Karpas-422 (cell line): ENCODE measurements at places on chromosomes 11 and 22.

- no peak for DNase-seq
Measured at GRCh38 chr11:27963370-27963769, 144.6 kb downstream of the KIF18A start.

GRCh38 chr11:72396041-72396440 is 38.3 kb downstream of the CLPB start:
- DNase-seq = no peak

GRCh38 chr11:111303461-111303860 is 5.1 kb downstream of the POU2AF3 start:
- peak; percentile 77 for DNase-seq

GRCh38 chr22:44362249-44363012 is 49.7 kb upstream of the SHISAL1 start:
- DNase-seq = no peak

DNA sequence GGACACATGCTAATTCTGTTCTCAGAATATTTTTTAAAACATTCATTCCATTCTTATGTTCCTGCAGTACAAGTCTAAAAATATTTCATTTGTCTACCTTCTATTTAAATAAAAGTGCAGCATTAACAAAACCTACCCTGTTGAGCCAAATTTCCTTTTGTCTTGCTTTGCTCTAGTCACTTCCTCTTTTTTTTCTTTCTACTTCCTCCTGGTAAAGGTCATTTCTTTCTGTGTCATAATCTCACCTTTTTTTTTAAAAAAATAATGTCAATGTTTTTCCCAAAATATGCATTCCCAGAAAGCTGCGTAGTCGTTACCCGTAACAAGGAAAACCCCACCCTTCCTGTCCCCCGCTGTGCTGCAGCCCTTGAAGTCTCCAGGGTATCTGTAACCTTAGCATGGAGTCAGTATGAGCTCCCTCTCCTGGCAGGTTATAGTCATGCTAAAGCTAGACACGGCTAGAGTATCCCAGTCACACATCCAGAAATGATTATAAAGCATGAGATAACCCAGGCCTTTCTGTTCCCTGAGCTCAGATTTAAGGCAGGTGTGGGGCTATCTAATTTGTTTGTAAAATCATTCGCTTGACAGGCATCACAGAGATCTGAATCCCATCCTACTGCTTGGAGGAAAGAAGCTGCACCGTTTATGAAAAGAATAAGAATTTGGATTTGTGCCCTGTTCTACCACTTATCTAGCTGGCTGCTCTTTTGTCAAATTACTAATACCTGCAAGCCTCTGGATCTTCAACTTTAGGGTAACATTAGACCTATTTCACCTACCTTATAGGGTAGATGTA is 51.1 kb upstream of the EED start:
- peak; percentile 99 for DNase-seq

GRCh38 chr22:39655004-39655579 is 84.5 kb downstream of the CACNA1I start:
- peak; percentile 61 for DNase-seq

DNA sequence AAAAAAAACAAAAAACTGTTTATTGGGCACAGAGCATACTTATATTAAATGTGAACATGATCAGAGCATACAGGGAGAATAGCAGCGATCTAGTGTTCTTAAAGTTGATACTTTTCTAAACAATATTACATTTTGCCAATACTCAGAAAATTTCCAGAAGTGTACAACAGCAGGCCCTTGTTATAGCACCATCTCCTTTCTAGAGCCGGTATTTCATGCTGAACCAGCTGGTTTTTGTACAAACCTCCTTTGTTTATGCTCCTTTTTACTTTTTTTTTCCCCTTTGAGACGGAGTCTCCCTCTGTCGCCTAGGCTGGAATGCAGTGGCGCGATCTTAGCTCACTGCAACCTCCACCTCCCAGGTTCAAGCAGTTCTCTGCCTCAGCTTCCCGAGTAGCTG is 90.7 kb downstream of the PPP6R3 start:
- DNase-seq = no peak

GRCh38 chr11:82832983-82833382 is 67.2 kb downstream of the PRCP start:
- no peak for DNase-seq

DNA sequence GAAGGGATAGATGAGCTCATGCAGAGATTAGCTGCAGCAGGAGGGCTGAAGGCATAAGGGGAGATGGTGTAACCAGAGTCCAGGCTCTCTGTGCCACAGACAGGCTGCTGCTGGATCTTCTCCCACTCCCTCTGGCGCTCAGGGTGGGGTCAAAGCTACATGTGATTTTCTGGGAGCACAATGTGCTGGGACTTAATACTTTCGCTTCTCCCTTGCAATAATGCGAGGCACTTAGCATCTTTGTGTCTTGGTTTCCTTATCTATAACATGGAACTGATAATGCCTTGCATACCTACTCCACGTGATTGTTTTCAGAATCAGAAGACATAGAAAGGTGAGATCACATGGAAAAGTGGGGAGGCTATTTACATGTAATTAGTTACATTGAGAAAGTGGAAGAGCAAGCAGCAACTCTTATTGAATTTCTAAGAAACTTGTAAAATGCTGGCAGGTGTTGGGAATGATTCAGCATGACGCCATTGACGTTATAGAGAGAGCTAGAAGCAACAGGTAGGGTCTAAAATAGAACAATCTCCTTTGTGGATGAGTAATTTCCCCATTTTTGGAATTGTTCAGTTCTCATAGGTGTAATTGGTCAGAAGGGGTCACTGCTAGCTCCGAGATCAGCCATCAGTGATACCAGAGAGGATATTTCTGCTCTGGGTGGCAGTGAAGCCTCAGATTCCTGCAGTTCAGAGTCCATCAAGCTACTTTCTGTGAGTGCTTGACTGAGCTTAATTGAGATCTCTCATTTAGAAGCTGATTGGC is 8.2 kb upstream of the OR9I1 start:
- DNase-seq = no peak

- DNase-seq = no peak
Measured at GRCh38 chr11:129275828-129276227, 83.7 kb upstream of the ARHGAP32 start.

DNA sequence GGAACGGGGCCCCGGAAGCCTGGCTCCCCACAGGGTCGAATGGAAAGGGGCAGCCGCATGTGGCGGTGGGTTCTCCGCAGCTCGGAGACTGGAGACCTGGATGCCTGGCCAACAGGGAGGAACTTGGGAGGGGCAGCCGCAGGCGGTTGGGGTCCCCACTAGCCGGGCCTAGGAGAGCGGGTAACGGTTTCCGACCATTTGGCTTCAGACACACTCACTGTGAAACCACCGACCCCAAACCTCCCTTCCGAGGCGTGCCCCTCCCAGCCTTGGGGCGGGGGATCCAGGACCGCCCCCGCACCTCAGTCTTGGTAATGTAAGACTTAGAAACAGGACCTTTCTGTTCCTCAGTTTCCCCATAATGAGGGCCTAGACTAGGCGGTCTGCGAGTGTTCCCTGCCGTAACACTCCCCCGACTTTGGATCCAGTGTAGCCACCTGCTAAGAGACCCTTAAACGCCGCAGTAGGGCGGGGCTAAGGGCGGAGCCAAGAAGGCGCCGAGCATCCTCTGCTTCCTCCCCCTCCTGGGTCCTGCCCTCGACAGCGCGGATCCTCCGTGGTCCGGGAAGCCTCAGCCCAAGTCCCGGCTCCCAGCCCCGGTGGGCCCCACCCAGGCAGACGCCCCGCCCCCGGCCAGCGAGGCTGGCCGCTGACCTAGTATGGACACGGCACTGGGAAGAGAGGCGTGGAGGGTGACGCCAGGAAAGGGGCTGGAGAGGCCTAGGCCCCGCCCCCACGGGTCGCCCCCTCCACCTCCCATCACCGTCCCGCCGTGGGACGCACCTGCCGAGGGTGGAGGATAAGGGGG is 1.8 kb upstream of the RASGRP2 start:
- DNase-seq = peak; percentile 86

GRCh38 chr11:17548444-17548843 is 1.4 kb downstream of the OTOG start:
- DNase-seq = peak; percentile 58

DNA sequence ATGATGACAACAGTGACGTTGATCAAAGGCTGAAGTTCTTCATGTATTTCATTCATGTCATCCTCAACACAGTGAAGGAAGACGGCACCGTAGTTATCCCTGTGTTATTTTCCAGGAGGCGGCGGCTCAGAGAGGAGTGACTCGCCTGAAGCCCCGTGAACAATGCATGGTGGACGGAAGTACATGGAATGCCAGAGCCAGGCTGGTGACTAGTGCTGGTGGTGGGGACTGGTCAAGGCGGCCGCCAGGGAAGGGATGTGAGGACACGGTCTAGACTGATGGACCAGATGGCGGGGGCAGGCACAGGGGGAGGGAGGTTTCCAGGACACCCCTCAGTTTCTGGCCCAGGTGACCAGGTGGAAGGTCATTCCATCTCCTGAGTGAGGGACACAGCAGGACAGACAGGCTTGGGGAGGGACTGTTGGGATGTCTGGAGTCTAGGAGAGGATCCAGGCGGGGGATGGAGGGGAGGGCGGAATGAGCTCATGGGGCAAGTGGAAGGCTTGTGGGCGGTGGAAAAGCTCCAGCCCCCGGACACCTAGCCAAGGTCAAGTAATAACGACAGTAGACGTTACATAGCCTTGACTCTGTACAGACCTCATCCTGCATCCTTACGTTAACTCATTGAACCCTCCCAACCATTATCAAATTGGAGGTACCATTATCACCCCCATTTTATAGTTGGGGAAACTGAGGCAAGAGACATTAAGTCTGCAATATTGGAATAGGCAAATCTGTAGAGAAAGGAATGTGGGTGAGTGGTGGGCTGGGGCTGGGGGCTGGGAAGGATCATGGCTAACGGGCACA is 16.0 kb upstream of the PICK1 start:
- no peak for DNase-seq

DNA sequence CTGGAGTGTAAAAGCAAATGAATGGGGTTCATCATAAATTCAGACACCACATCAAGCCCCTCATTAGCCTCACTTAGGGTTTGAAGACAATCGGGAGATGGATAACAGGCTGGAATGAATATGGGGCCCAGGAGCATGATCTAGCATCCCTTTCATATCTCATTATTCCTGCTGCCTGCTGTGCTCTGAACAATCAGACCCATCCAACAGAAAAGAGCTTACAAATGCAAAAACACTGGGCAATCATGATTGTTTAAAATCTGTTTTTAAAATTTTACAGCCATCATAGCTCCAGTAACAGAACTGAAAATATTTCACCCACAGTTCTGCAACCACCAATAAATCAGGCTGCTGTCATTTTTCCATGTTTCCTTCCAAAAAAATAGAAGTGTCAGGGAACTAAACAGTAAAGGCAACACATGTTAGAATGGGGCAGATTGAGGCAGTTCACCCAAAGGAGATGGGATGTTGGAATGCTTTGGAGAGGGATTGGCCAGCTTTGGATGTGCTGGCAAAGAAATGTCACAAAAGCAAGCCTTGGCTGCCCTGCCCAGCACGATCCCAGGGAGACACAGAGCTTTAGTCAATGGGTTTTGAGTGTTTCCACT is 47.8 kb upstream of the BMAL1 start:
- no peak for DNase-seq

GRCh38 chr22:46568102-46568809 is 30.8 kb upstream of the CELSR1 start:
- DNase-seq = no peak

DNA sequence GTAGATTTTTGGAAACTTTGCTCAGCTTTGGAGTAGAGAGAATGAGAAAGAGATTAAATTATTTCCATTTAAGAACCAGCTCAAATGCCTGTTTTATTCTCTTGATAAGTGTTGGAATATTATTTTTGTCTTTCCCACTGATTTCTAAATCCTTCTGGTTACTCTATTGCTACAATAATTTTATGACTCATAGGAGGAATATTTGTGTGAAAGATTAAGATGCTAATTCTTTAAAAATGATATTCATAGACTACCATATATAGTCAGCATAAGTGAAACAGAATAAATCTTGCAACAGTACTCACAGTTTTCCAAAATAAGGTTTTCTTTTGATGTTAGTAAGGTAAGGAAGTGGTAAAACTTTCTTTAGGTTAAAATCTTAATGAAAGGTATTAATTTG is 60.9 kb downstream of the YAP1 start:
- no peak for DNase-seq

- DNase-seq = no peak
Measured at GRCh38 chr11:71309181-71309580, 56.8 kb upstream of the SHANK2 start.

DNA sequence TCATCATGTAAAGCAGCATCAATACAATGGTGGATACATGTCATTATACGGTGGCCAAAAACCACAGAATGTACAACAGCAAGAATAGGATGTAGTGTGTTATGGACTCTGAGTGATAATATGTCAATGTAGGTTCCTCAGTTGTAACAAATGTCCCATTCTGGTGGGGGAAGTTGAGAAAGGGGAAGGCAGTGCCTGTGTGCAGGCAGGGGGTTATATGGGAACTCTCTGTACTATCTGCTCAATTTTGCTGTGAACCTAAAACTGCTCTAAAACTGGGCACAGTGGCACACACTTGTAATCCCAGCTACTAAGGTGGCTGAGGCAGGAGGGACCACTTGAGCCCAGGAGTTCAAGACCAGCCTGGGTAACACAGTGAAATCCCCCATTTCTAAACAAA is 5.9 kb downstream of the CHKA start:
- no peak for DNase-seq

GRCh38 chr22:48076008-48076407 is 1313.6 kb downstream of the TBC1D22A start:
- DNase-seq = no peak

GRCh38 chr22:25223269-25223850 is 3.9 kb downstream of the CRYBB2 start:
- DNase-seq = no peak

- no peak for DNase-seq
Measured at GRCh38 chr22:42301077-42301741, 30.8 kb upstream of the TCF20 start.

- peak; percentile 31 for DNase-seq
Measured at GRCh38 chr11:27410272-27410671, 47.3 kb upstream of the CCDC34 start.

- DNase-seq = no peak
Measured at GRCh38 chr11:87030458-87031054, 7.2 kb upstream of the TMEM135 start.

DNA sequence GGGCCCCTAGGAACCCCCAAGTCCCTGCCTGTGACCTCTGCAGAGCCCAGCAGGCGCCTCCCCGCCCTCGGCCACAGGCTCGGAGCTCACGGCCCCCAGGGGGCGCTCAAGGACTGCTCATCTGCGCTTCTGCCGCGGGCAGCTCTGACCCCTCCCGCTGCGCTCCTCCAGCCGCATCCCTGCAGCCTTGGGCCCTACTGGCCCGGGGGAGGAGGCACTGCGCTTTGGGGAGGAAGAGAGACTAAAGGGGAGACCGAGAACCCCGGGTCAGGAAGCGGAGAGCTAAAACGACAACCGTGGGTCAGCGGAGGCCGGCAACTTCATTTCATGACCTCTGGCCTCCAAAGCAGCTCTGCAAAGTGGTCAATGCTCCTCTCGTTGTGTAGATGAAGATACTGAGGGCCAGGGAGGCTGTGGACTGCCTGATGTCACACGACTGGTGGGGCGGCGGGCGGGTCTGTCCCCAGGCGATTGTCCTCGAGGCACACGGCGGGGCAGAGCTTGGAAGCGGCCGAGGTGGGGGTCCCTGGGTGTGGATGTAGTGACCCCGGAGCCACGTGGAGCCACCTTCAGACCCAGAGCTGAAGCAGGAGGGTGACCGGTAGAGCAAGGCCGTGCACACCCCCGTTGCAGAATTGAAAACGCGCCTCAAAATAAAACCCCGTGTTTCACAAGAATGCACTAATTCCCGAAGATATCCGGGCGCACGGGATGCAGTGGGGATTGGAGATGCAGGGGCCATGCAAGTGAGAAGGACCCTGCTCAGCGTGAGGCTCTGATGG is 2.7 kb upstream of the KRTAP5-6 start:
- peak; percentile 93 for DNase-seq

GRCh38 chr11:19869946-19870589 is 157.4 kb downstream of the NAV2 start:
- DNase-seq = no peak

- no peak for DNase-seq
Measured at GRCh38 chr11:7418061-7418460, 67.2 kb upstream of the OLFML1 start.
